Stimulated activated CD8-positive, alpha-beta memory T cell treated with anti-CD3 and anti-CD28 coated beads, Interleukin-7, amount 100 ng/mL, for 24 hours (primary cell): ENCODE measurements at places on chromosomes 7 and 10.
A peak's percentile ranks its signal among the peaks of the same experiment; 100 is the strongest.

GRCh38 chr10:63169624-63170023 lies 36.5 kb downstream of the NRBF2 start:
- DNase-seq = no peak

DNA sequence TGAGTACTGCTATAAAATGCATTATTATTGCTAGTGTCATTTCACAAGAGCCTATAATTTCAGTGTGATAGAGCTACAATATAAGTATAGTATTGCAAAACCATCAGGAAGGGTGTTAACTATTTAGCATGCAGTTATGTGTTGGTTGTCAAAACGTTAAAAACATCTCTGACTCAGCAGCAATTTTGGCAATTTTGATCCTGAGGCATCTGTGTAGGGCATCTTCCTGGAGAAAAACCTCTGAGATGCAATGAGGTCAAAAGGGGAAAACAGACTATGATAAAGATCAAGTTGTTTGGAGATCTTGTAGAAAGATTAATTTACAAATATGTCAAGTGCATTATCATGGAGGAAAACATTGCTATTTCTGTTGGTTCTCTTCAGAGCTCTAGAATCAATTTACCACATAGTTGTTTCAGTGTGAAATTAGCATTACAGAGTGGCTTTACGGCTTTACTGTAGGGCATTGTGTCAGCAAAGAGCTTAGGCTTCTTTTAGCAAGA lies 5.3 kb downstream of the CFTR start:
- DNase-seq = no peak

DNA sequence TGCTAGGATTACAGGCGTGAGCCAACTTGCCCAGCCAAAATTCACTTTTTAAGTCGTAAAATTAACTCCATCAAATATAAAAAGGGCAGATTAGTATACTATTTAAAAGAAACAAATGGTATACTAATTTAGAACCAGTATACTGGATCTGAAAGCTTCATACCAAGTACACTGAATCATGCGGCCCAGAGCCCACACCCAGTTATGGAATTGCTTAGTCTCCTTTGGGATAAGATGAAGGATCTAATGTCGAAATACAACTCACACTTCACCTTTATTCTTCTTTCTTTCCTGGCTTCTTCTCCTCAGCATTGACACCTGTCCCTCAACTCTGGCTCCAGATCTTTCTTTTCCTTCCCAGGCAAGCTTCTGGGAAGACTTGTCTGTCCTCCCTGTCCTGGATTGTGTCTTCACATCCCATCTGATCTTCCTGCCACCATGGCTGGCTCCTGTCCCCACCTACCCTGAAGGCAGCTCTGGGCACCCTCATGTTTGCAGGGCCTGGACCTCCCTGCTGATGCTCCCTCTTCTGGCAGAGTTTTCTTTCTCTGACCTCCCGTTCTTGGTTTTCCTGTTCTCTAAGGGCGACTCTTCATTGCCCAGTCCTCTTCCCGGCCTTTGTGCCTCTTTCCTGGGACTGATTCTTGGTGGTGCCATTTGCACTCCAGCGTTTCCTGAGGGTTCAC lies 57.8 kb upstream of the CTBP2 start:
- no peak for DNase-seq

GRCh38 chr7:66114743-66115649 lies at the start of gene CRCP:
Gene CRCP, plus strand, starts transcription at chr7:66114847. Its CDS starts 116 bp downstream, at chr7:66114963.
- peak; percentile 75 for DNase-seq

GRCh38 chr10:92712016-92712889 lies 22.5 kb downstream of the HHEX start:
- no peak for DNase-seq

GRCh38 chr7:102146122-102146521 lies 140.5 kb upstream of the SH2B2 start:
- no peak for DNase-seq

DNA sequence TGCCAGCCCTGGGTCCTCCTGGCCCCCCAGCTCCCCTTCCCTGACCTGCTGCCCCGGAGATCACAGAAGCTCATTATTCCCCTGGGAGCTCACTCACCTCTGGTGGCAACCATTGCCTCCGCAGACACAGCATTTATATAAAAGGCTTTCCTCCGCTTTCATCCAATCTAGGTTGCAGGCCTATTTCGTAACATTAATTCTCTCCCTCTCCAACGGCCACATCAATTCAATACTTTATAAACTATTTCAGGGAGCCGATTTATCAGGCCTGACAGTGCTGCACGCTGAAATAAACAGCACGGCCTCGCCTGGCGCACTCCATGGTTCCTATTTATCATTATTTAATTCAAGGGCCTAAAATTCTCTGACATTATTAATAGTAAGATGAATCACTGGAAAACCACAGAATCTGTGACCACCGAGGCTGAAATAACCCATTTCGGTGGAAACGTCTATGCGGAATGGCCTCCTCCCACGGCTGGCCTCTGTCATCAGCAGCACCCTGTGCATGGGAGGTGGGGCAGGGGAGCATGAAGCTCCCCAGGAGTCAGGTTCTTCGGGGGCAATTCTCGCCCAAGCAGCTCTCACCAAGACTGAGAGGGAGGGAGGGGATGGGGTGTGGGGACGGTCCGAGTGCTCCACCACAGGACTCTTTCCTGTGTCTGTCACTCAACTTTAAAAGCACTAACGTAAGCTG lies 249.3 kb upstream of the PFKP start:
- no peak for DNase-seq

GRCh38 chr10:18145652-18146051 lies 5.4 kb downstream of the CACNB2 start:
- no peak for DNase-seq

DNA sequence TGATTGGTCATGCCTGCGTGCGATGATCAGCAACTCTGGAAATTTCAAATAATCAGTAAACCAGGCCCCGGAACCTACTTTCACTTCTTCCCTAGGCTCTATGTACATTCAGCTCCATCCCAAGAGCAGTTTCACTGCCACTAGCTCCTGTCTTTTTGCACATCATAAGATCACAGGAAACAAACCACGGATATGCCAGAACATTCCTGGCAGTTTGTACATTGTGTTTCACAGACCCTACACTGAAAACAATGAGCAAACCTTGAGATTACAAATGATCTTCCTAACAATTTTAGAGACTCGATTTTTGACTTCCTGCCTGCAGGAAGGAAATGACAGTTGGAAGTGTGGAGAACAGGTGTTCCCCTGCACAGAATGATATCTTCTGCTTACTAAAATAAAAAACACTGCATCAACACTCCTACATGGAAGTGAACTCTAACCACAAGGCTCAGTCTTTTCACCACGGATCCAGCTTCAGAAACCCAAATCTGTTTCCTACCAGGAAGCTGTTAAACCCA lies 7.6 kb upstream of the TMEM236 start:
- DNase-seq = no peak

DNA sequence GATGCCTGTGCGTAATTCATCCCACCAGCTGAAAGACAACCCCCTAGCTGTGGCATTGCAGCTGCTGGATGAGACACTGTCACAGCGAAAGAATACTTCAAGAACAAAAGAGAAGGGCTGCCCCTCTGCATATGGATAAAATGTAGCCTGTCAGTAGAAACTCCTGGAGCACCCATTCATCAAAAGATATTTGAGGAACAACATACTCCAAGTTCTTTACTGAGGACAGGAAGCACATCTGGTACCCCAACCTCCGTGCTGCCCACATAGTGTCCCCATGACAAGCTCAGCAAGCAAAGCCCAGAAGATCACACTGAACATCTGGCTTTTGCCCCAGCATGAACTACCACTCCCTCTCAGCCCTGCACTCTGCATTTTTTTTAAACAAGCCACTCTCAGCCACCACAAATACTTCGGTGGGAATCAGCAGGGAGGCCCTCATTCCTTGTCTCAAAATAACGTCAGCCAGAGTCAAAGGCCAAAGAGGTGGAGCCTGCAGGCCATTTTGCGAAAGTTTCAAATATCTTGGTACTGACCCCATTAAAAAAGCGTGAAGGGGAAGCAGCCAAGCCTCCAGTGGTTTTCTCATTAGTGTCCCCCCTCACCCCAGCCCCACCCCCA lies 1.7 kb downstream of the CREB3L2 start:
- DNase-seq = no peak
